ENCODE measurements at places on chromosomes 1 and 21.

DNA sequence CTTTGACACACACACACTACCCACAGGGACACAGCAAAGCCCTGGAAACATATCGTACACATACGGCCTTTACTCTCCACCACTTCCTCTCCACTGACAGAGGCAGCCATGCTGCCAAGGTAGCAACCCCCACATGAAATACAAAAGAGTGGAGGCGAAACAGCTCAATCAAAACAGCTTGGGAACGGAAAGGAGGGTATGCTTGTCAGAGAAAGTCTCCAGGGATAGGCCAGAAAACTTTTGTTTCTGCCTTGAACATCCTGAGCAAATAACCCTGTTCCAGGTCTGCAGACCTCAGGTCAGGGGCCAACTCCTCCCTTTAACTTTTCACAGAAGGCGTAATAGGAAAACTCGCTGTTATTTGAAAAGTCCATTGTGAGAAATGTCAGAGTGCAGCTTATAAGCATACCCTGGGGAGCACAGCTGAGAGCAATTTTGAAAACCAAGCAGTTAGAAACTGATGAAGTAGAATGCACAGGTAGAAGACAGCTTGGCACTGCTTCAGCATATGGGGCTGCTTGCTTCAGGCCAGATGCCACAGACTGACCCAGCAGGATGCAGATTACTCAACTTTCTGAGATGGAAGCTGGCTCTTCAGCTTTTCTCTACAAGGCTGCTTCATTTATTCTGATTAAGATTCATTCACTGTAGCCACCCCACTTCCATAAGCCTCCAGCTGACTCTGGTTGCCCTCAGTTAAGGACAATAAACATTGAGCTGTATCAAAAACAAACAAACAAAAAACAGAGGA, 18.0 kb downstream of the KIAA0319L start:
- DNase-seq, result no peak

- no peak for DNase-seq
Measured at GRCh38 chr1:223556414-223557129, 108.9 kb downstream of the CAPN8 start.

- DNase-seq, result no peak
Measured at GRCh38 chr1:106957795-106958194, 98.7 kb upstream of the PRMT6 start.

DNA sequence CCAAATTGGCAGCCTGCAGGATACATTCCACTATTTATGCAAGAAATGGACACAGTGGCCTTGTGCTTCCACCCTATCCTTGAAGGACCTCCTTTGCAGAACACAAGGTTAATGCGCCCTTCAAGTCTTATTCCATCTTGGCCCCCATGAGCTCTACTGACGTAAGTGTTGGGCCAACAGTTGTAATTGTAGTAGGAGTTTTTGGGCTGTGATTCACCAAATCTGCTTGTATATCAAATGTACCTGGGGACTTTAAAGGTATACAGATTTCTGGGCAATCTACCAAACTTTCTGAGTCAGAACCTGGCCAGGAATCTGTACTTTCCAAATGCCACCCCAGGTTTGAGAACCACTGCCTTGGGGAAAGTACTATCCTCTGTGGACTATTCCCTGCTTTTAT, 100.9 kb upstream of the MARK1 start:
- peak; percentile 21 for DNase-seq

GRCh38 chr1:200767321-200767720, 28.6 kb downstream of the CAMSAP2 start:
- DNase-seq, result peak; percentile 9

GRCh38 chr1:10905841-10906655, 106.4 kb upstream of the TARDBP start:
- no peak for DNase-seq

All from fibroblast of skin of right quadriceps (primary cell).